ENCODE measurements at places on chromosomes 2 and 18. TPM values are rescaled to one million over a fixed set of nuclear protein-coding genes. Genes with fewer than 3 reads are reported as not detected.

The FEV gene
- polyA plus RNA-seq: not detected

The GREB1 gene
- polyA plus RNA-seq: 1.2 TPM

The NAT8 gene
- not detected for polyA plus RNA-seq

The HOXD12 gene
- not detected for polyA plus RNA-seq

The CKAP2L gene
- not detected for polyA plus RNA-seq

DNA sequence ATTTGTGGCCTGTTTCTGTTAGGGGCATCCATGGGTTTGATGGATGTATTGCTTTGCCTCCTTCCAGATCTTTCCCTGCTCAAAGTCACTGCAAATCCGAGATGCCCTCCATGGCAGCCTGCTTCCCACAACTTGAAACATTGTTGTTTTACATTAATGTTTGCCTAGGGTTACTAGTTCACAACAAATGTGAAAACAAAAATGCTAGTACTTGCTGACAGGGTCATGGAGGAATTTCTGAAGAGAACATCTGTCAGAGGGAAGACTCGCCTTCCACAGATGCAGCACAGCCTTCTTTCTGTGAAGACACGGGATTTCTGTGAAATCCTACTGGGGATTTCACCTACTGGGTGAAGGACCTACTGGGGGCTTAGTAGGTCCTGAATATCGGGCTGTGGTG is 260.0 kb upstream of the FN1 start:
- H3K27me3 ChIP-seq: no peaks in the 10 kb centered on the region
- H3K27ac ChIP-seq: no peak overlapping the region
- no peak for DNase-seq
- no peak overlapping the region for H3K4me3 ChIP-seq

DNA sequence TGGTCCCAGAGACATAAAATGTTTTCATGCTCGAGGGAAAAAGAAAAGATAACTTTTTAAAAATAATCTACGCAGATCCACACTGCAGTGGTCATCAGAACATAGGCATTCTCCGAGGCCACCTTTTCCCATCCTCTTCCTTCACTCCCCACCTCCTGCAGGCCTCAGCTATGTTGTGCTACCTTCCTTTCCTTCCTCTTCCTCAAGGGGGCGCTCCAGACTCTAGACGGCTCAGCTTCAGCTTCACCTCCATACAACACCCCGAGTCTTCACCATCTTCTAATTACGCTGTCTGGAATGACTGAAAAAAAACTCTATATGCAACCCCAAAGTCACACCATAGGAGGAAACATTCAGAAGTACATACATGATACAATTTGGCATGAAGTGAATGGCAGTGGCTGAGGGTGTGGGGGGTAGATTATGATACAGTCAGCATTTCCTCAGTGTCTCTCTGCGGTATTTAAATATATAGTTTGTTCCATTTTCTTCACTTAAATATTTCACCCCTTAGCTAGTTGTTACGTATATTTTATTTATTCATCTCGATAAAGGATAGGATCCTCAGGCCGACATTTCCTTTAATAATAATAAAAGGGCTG is 583.6 kb downstream of the IRS1 start:
- no peak overlapping the region for H3K4me3 ChIP-seq
- H3K36me3 ChIP-seq: no peaks in the 10 kb centered on the region
- peak; percentile 53 for DNase-seq
- H3K27ac ChIP-seq: no peak overlapping the region
- no peaks in the 10 kb centered on the region for H3K27me3 ChIP-seq
- H3K4me1 ChIP-seq: no peaks in the 10 kb centered on the region

- no peak overlapping the region for H3K4me3 ChIP-seq
- no peaks in the 10 kb centered on the region for H3K36me3 ChIP-seq
- no peak overlapping the region for H3K27ac ChIP-seq
- H3K4me1 ChIP-seq: no peaks in the 10 kb centered on the region
- no peaks in the 10 kb centered on the region for H3K27me3 ChIP-seq
- DNase-seq: no peak
Measured at GRCh38 chr2:48851161-48851560, 95.6 kb upstream of the LHCGR start.

GRCh38 chr2:197705912-197706838 is 1.0 kb downstream of the MARS2 start:
- H3K27ac ChIP-seq: peak overlapping the region; percentile 81
- H3K4me1 ChIP-seq: peaks cover 24% of the 10 kb centered on the region
- H3K36me3 ChIP-seq: no peaks in the 10 kb centered on the region

- H3K27ac ChIP-seq: no peak overlapping the region
- no peak for DNase-seq
- H3K4me3 ChIP-seq: no peak overlapping the region
- H3K36me3 ChIP-seq: no peaks in the 10 kb centered on the region
- H3K4me1 ChIP-seq: no peaks in the 10 kb centered on the region
- H3K27me3 ChIP-seq: peaks cover 37% of the 10 kb centered on the region
Measured at GRCh38 chr2:120431386-120432292, 85.7 kb downstream of the INHBB start.

DNA sequence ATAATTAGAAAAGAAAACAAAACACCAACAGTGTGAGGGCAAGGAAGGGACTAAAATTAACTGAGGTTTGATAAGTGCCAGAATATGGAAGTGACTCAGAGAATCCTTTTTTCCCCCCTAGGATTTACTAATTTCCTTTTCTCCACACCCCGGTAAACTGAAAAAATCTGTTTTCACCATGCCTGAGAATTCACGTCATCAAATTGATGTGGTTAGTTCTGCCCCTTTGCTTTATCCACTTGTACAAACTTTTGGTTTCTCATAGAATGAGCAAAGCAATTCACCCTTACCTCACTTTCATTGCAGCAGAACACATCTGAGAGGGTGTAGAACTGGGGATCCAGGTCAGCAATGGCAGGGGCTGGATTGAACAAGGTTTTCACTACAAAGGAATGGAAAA is 57.8 kb downstream of the RBKS start:
- H3K27me3 ChIP-seq: no peaks in the 10 kb centered on the region
- no peaks in the 10 kb centered on the region for H3K4me1 ChIP-seq
- no peak overlapping the region for H3K4me3 ChIP-seq
- DNase-seq: no peak

GRCh38 chr2:65930259-65930658 is 497.9 kb upstream of the SPRED2 start:
- no peak overlapping the region for H3K27ac ChIP-seq
- H3K4me3 ChIP-seq: no peak overlapping the region
- H3K4me1 ChIP-seq: no peaks in the 10 kb centered on the region
- no peaks in the 10 kb centered on the region for H3K36me3 ChIP-seq
- no peak for DNase-seq
- peaks cover 18% of the 10 kb centered on the region for H3K27me3 ChIP-seq

DNA sequence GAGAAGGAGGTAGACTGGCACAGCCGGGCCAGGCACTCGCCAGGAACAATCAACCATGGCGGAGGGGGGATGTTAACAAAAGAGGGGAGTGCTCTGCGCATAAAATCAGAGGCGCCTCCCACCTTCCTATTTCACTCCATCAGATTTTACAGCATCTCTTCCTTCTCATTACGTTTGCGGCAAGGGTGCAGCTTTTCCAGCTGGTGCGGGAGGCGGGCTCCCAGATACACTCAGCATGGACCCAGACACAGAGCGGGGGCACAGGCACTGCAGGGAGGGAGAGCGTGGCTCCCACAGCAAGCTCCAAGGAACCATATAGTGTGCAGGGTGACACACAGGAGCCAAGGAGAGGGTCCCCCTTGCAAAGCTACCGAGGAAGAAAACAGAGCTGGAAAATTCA is 176.3 kb downstream of the EIPR1 start:
- H3K36me3 ChIP-seq: no peaks in the 10 kb centered on the region
- no peaks in the 10 kb centered on the region for H3K4me1 ChIP-seq
- DNase-seq: no peak
- H3K4me3 ChIP-seq: no peak overlapping the region

- DNase-seq: no peak
- H3K4me3 ChIP-seq: no peak overlapping the region
- no peaks in the 10 kb centered on the region for H3K27me3 ChIP-seq
- no peaks in the 10 kb centered on the region for H3K4me1 ChIP-seq
Measured at GRCh38 chr18:77993188-77993981, 743.7 kb downstream of the GALR1 start.

- H3K27ac ChIP-seq: no peak overlapping the region
- no peaks in the 10 kb centered on the region for H3K36me3 ChIP-seq
- no peaks in the 10 kb centered on the region for H3K4me1 ChIP-seq
Measured at GRCh38 chr2:114031605-114032505, 142.0 kb downstream of the ACTR3 start.

- H3K4me3 ChIP-seq: no peak overlapping the region
- peak overlapping the region; percentile 20 for H3K27ac ChIP-seq
- no peaks in the 10 kb centered on the region for H3K27me3 ChIP-seq
- no peaks in the 10 kb centered on the region for H3K4me1 ChIP-seq
- H3K36me3 ChIP-seq: no peaks in the 10 kb centered on the region
- DNase-seq: peak; percentile 13
Measured at GRCh38 chr2:33395655-33396249, 80.7 kb upstream of the RASGRP3 start.

DNA sequence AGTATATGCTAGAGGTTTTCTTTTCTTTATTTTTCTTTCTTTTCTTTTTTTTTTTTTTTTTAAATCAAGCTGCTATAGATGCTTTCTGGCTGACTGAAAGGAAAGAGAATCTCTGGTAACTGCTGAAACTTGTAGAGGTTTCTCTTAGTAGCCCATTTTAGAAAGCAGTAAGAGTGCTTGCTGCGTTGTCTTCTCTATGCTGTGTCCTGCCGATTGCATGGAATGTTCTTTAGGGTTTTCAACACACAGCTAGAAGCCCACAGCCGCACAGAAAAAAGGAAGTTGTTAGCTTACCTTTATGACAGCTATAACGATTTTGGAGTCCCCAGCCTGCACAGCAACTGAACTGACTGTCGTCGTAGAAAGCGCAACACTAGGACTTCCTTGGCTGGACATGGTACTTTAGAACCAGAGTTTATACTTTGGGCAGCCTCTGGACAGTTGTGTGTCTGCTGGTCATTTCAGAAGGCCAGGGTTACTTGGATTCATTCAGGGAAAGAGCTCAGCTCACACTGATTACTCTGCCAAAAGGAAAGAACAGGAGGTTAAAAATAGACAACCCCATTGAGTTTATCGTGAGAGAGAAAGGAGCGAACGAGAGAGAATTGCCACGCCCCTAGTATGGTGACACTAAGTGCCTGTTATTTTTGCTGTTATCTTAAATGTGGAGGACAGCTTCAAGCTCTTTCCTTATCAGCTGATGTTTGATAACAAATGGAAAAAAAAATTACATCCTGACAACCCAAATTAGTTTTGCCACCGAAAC is at the start of gene CCDC141:
Gene CCDC141 (minus strand): TSS at position 592 of the 766 bp plus-strand sequence. CDS start 196 bp downstream, at position 396.
- H3K27me3 ChIP-seq: no peaks in the 10 kb centered on the region
- H3K4me1 ChIP-seq: peaks cover 11% of the 10 kb centered on the region
- H3K4me3 ChIP-seq: peak within 1 kb of the TSS; percentile 52
- peak; percentile 72 for DNase-seq
- H3K27ac ChIP-seq: peak within 1 kb of the TSS; percentile 72
- no peaks in the 10 kb centered on the region for H3K36me3 ChIP-seq

- no peak overlapping the region for H3K27ac ChIP-seq
- no peak for DNase-seq
- H3K4me3 ChIP-seq: no peak overlapping the region
- H3K36me3 ChIP-seq: no peaks in the 10 kb centered on the region
Measured at GRCh38 chr18:75775121-75775520, 347.6 kb upstream of the SMIM21 start.

- H3K27me3 ChIP-seq: no peaks in the 10 kb centered on the region
- no peaks in the 10 kb centered on the region for H3K4me1 ChIP-seq
- no peak for DNase-seq
- no peaks in the 10 kb centered on the region for H3K36me3 ChIP-seq
Measured at GRCh38 chr2:66966631-66967030, 430.5 kb upstream of the ETAA1 start.

Data from heart right ventricle (tissue), 16 donors.